ENCODE measurements at places on chromosomes 2 and 18.
A peak's percentile ranks its signal among the peaks of the same experiment; 100 is the strongest.

- no peak for DNase-seq
Observed at GRCh38 chr18:11998193-11998592, 16.9 kb downstream of the IMPA2 start.

- DNase-seq = peak; percentile 14
Observed at GRCh38 chr2:136985044-136985443, 219.7 kb downstream of the THSD7B start.

GRCh38 chr18:34783501-34783900 lies 73.4 kb downstream of the DTNA start:
- peak; percentile 31 for DNase-seq

DNA sequence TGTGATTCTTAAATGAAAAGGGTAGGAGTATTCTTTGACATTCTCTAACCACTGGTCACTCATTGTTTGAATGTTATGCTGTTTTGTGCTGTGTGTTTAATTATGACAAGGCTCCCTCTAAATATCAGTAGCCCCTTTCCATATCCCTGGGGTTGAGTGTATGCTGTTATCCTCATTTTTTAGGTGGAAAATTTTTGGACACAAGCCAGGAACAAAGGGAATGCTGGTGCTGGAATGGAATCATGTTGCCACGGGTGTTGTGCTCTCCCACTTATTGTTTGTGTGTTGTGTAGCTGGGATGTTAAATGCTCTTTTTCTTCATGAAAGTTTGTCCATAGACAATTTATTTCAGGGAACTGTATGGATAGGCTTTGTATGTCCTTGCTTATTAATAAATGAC lies 43.3 kb downstream of the ZNF532 start:
- DNase-seq = no peak

DNA sequence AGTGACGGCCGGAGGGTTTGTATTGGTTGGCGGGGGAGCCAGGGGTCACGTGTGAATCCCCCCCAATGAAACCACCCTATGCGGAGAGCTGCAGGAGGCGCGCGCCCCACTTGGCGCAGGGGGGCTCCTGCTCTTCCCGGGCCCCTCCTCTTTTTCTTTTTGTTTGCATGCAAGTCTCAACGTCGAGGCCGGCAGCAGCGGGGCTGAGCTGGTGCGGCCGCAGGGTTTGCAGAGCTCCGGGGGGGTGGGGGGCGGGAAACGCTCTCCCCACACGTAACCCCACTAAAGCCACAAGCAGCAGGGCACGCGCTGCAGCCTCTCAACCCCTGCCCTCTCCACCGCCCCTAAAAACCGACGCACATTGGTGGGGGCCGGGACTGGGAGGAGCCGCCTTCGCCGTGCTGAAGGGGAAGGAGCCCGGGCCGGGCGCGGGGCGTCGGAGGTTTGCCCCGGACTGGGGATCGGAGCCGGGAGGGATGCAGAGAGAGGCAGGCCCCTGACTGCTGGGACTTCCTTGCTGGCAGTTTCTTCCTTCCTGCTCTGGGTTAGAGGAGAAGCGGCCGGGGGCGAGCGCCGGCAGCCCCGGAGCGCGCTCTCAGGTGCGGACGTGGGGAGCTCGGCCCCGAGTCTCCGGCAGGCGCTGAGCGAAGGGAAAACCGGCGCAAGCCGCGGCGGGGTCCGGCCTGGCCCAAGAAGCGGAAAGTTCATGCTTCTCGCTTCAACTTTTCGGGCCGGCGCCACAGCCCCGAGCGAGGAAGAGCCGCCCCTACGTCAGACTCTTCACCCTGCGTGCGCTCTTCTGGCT lies 864 bp downstream of the LBH start:
- peak; percentile 37 for DNase-seq

GRCh38 chr2:144801766-144802165 lies 281.8 kb upstream of the ZEB2 start:
- peak; percentile 87 for DNase-seq

DNA sequence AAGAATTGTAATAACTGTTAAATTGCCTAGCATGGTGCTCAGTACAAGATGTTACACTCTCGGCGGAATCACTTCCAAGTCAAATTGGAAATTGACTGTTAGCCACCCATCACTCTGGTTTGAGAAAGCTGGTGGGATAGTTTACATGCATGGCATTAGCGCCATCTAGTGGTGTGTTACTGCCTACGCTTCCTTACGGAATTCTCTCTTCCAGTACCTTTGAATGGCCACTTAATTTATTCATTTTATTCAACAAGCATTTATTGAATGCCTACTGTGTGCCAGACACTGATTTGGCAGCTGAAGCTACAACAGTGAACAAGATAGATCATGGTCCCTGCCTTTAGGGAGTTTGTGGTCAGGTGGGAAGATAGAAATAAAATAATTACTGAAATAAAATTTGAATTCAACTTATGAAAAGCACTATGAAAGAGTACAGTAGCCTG lies 171.2 kb downstream of the TMEM247 start:
- peak; percentile 80 for DNase-seq

DNA sequence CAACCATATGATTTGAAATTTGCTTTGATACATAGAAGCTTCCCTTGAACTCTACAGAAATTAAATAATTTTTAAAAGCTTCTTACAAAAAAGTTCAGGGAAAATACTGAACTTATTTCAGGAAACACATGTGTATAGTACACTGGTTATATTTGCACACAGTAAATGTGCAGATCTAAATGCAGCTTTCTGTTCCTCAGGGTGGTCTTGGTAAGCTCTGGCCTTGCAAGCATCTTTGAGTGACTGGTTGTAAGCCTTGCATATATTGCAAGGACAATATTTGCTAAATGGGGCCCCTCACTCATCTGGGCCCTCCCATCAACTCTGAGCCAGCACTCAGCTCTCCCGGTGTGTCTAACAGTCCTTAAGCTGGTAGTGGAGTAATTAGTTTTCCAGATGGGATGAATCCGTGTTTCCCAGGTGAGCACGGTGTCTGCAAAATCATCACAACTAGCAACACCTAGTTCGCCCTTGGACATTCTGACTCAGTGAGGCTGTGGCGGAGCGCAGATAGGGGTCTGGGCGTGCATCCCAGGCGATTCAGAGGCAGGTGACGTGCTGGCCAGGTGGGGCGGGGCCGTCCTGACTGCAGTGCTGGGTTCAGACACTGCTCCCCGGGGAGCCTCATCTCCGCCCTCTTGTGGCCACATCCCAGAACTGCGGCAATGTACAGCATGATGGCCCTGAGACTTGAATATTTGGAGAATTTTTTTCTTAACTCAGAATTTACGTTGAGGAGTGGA lies 149.6 kb downstream of the MBP start:
- peak; percentile 71 for DNase-seq

GRCh38 chr2:14675489-14675888 lies 43.0 kb downstream of the LRATD1 start:
- DNase-seq = no peak

DNA sequence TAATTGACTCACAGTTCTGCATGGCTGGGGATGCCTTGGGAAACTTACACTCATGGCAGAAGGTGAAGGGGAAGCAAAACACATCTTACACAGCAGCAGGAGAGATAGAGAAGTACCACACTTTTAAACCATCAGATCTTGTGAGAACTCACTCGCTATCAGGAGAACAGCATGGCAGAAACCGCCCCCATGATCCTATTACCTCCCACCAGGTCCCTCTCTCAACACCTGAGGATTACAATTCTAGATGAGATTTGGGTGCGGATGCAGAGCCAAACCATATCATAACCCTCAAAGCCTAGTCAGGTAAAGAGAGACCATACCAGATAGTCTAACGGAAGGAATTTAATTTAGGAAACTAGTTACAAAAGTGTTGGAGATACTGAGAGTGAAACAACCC lies 182.6 kb upstream of the ACVR2A start:
- DNase-seq = no peak

DNA sequence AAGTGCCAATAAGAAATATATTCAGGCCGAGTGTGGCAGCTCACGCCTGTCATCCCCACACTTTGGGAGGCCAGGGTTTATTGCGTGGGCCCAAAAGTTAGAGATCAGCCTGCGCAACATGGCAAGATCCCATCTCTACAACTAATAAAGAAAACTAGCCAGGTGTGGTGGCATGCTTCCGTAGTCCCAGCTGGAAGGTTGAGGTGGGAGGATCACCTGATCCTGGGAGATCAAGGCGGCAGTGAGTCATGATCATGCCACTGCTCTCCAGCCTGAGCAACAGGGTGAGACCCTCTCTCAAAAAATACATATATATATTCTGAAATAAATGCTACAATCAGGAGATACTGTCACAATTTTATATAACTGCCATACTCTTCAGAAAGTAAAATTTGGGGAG lies 1604.8 kb upstream of the NXPH2 start:
- DNase-seq = no peak

All from EL (cell line).